ENCODE measurements at places on chromosomes 5 and 9. TPM values are rescaled to one million over a fixed set of nuclear protein-coding genes. Genes with fewer than 3 reads are reported as not detected.

Gene SLC6A19
- total RNA-seq, result not detected

Gene EXOSC2
- total RNA-seq, result 103 TPM

Gene CCDC192
- 1.3 TPM for total RNA-seq

DNA sequence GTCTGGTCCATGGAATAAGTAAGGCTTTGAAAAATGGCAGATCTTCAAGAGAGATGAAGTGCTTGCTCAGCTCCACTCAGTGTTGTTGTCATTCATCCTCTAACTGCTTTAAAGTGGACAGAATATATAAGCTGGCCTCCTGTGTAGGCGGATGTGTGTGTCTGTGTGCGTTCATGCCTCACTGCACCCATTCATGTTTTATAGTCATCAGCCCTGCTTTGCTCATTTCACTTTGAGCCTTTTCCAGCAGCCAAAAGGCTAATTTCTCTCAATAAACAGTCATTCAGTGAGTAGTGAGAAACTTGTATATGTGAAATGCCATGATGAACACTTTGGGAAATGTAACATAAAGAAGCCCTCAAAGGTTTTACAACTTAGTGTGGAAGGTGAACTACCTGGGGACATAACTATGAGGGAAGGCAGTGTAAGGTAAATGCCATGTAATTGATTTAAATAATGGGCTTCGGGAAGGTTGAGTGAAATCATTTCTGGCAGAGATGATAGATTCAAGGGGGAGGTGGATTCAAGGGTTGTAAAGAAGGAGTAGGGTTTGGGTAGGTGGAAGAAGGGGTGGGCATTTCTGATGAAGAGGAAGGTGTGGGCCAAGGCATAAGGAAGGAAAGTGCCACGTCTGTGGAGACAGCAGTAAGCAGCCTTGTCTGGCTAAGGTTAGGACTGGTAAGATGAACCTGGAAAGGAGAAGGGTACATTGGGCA, 15.7 kb downstream of the TTC23L start:
- H3K36me3 ChIP-seq, result peaks cover 11% of the 10 kb centered on the region
- DNase-seq, result no peak
- peak overlapping the region; percentile 13 for H3K27ac ChIP-seq
- no peaks in the 10 kb centered on the region for H3K27me3 ChIP-seq
- peak overlapping the region; percentile 1 for H3K4me3 ChIP-seq
- H3K4me1 ChIP-seq, result peaks cover 36% of the 10 kb centered on the region

GRCh38 chr9:28651050-28651722, 1077.9 kb upstream of the C9orf72 start:
- no peaks in the 10 kb centered on the region for H3K36me3 ChIP-seq
- DNase-seq, result no peak
- peaks cover 14% of the 10 kb centered on the region for H3K4me1 ChIP-seq
- H3K4me3 ChIP-seq, result no peak overlapping the region
- no peaks in the 10 kb centered on the region for H3K27me3 ChIP-seq

- no peak overlapping the region for H3K4me3 ChIP-seq
- H3K27ac ChIP-seq, result peak overlapping the region; percentile 50
- H3K36me3 ChIP-seq, result no peaks in the 10 kb centered on the region
- H3K4me1 ChIP-seq, result peaks cover 16% of the 10 kb centered on the region
Observed at GRCh38 chr9:37414503-37414943, 8.0 kb upstream of the GRHPR start.

- no peak overlapping the region for H3K27ac ChIP-seq
- peaks cover 25% of the 10 kb centered on the region for H3K4me1 ChIP-seq
- peaks cover 97% of the 10 kb centered on the region for H3K27me3 ChIP-seq
Observed at GRCh38 chr5:173229382-173229959, 5.5 kb downstream of the NKX2-5 start.

Gene AP3B1
- 46.6 TPM for total RNA-seq

DNA sequence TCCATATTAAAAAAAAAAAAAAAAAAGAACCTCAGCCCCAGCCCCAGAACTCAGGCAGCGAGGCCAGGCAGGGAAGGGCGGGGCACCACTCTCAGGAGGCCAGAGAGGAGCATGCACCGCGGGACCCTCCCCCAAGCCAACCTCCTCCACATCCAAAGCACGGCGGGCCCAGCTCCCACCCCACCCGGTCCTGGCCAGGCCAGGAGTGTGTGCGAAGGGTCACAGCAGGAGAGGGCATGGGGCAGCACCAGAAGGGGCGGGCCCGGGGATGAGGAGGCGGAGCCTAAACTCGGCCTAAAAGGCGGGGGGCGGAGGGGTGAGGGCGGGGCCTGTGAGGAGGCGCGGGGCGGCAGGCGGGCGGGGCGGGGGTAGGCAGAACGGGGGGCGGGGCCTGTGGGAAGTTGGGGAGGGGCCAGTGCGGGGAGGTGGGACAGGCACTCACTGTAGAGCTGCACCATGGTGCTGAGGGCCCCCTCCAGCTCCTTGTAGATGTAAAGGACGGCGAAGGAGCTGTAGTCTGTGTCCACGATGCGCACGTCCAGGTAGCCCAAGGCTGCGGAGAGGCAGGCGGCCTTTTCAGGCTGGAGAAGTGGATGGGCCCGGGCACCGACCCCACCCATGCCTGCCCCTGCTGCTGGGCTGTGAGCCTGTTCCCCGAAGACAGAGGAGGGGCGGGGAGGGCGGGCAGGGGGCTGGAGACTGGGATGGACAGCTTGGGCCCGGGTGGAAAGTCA, 1.2 kb downstream of the LCN15 start:
- peaks cover 5% of the 10 kb centered on the region for H3K4me1 ChIP-seq
- no peak overlapping the region for H3K4me3 ChIP-seq
- H3K27me3 ChIP-seq, result peaks cover 14% of the 10 kb centered on the region
- H3K27ac ChIP-seq, result no peak overlapping the region
- DNase-seq, result peak; percentile 54
- no peaks in the 10 kb centered on the region for H3K36me3 ChIP-seq

DNA sequence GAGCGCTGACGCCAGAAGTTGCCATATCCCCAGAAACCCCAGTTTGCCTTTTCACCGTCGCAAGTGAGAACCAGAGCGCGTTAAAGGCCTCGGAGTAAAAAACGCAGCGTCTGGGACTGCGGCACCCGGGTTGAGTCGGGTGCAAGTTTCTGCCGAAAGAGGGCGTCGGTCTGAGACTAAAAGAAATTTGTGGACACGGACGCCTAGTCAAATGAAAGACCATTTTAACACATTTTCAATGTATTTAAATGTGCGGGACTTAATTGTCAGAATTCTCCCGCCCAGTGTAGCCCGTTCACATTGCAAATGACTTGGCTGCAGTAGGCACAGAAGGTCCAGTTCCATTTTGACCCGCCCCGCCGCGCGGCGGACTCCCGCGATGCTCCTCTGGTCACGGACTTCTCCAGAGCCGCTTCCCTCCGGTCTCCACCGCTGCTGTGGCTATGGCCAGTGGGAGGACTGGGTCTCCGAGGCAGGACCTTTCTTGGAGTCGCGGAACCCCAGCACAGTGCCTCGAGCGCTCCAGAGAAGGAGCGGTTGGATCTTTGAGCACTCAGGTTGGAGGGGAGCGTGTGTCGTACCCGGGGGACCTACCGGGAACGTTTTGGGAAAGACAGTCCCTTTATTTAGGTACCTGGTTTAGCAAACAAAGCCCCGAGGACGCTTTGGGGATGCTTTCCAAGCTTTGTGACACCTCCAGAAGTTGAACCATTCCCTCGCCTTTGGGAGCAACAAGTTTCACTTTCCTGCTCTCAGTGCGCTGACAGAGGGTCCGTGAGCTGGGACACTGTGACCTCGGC, 1.2 kb upstream of the NPR3 start:
- peak; percentile 70 for DNase-seq
- H3K36me3 ChIP-seq, result peaks cover 2% of the 10 kb centered on the region
- H3K4me1 ChIP-seq, result peaks cover 34% of the 10 kb centered on the region
- peaks cover 77% of the 10 kb centered on the region for H3K27me3 ChIP-seq
- H3K4me3 ChIP-seq, result peak overlapping the region; percentile 82
- H3K27ac ChIP-seq, result no peak overlapping the region

- H3K4me3 ChIP-seq, result no peak overlapping the region
- DNase-seq, result no peak
- no peaks in the 10 kb centered on the region for H3K36me3 ChIP-seq
- H3K4me1 ChIP-seq, result no peaks in the 10 kb centered on the region
- H3K27ac ChIP-seq, result no peak overlapping the region
- H3K27me3 ChIP-seq, result no peaks in the 10 kb centered on the region
Observed at GRCh38 chr9:74557571-74557970, 60.4 kb downstream of the RORB start.

- H3K4me3 ChIP-seq, result no peak overlapping the region
- no peaks in the 10 kb centered on the region for H3K36me3 ChIP-seq
- no peak for DNase-seq
- no peaks in the 10 kb centered on the region for H3K4me1 ChIP-seq
- no peaks in the 10 kb centered on the region for H3K27me3 ChIP-seq
Observed at GRCh38 chr5:132677682-132678400, 4.1 kb downstream of the IL4 start.

DNA sequence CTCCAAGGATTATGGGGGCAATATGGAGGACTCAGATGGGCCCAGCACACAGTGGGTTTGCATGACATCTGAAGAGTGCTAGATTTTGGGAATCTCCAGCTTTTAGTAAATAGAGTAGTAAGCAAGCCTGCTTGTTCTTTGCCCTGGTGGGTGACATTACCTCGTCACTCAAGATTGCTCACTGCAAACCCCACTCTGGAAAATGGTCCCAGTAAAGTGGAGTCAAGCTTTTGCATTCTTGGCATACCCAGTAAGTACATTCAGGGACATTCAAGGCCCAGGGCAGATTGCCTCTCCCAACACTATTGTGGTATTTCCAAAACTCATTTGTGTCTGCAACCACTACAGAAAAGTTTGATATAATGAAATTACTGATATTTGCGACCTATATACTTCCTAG, 118.5 kb downstream of the INVS start:
- H3K27me3 ChIP-seq, result no peaks in the 10 kb centered on the region
- H3K36me3 ChIP-seq, result peaks cover 5% of the 10 kb centered on the region

DNA sequence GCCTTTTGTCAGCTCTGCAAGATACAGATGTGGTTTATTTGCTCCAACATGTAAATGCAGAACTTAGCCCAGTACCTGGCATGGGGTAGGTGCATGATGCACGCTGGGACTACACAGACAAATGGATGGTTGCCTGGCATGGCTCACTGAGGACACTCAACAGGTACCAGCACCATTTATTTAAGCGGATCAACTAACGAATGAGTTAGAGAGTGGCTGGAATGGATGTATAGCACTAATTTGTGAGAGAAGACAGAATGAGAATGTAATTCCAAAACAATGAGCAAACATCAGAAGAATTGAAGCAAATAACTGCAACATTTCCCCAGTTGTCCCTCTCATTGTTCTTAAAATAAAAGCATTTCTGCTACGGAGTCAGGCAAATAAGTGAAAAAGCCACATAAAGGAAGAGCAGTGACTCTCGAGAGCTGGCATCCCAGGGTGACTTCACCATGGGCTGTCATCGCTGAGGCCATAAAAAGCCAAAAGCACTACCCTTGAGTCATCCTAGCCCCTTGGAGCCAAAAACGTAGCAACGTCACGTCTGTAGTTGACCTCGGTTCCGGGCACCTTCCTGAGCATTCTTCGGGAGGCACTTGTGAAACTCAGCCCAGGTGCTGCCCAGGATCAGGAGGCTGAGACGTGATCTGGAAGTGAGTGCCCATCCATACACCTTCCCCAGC, 290.3 kb downstream of the NSG2 start:
- no peak overlapping the region for H3K27ac ChIP-seq
- H3K27me3 ChIP-seq, result peaks cover 39% of the 10 kb centered on the region
- H3K4me1 ChIP-seq, result peaks cover 8% of the 10 kb centered on the region
- no peaks in the 10 kb centered on the region for H3K36me3 ChIP-seq

GRCh38 chr9:136829412-136829811, 12.9 kb upstream of the AJM1 start:
- H3K27me3 ChIP-seq, result peaks cover 3% of the 10 kb centered on the region
- no peak overlapping the region for H3K4me3 ChIP-seq
- no peak overlapping the region for H3K27ac ChIP-seq
- H3K36me3 ChIP-seq, result no peaks in the 10 kb centered on the region

DNA sequence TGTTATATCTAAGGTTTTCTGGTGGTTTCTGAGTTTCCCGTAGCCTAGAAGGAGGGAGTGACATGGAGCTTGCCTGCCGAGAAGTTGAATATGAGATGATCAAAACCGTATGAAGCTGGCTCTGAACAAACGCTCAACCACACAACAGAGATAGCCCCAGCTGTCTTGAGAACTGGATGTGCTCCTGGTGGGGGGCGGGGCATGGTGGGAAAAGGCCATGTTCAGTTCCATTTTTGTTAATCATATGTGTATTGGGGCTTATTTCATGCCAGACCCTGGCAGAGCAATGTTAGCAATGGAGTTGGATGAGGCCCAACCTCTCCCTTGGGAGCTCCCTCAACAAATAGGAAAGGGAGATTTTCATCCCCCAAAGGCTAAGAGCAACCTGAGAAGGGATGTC, 4.8 kb downstream of the CCL19 start:
- H3K4me1 ChIP-seq, result peaks cover 4% of the 10 kb centered on the region
- peak overlapping the region; percentile 47 for H3K27ac ChIP-seq
- no peak overlapping the region for H3K4me3 ChIP-seq

GRCh38 chr9:93221044-93221443, 37.1 kb downstream of the WNK2 start:
- DNase-seq, result no peak
- H3K4me1 ChIP-seq, result peaks cover 8% of the 10 kb centered on the region
- no peaks in the 10 kb centered on the region for H3K36me3 ChIP-seq
- no peaks in the 10 kb centered on the region for H3K27me3 ChIP-seq
- no peak overlapping the region for H3K4me3 ChIP-seq

Gene ST8SIA4
- 5.9 TPM for total RNA-seq

- no peak for DNase-seq
- no peaks in the 10 kb centered on the region for H3K4me1 ChIP-seq
- H3K27ac ChIP-seq, result no peak overlapping the region
- no peaks in the 10 kb centered on the region for H3K36me3 ChIP-seq
- H3K4me3 ChIP-seq, result no peak overlapping the region
Observed at GRCh38 chr5:105274079-105274478, 1711.5 kb upstream of the NUDT12 start.

Gene CENPH
- 56.1 TPM for total RNA-seq

Gene MEGF10
- 96.1 TPM for total RNA-seq
